ENCODE measurements at places on chromosomes 7 and 10. TPM values are rescaled to one million over a fixed set of nuclear protein-coding genes. Genes with fewer than 3 reads are reported as not detected.

Gene TMEM229A
- total RNA-seq, result not detected

Gene NEURL1
- total RNA-seq, result 0.63 TPM

DNA sequence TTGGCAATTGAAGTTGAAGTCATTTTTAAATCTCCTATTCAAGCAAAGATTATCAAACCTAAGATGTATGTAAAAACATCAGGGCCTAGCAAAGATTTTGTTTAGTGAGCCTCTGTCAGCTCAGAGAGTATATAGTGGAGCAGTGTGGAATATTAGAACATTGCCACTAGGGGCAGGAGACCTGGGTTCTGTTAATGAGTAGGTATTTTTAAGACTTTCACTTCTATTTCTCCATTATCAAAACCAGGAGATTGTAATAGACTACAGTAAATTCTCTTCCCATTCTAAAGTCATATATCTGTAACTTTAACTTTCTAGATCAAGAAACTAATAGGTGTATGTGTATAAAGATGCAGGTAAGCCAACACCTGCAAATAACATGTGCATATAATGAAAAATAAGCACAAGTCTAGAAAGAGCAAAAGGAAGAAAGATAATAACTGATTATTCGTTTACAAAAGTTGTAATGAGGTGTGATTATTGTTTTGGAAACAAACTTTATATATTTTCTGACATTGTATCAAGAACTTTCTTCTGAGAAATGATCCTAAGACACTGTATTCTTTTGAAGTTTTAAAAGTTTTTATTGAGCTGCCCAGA is 64.4 kb downstream of the KCND2 start:
- peak; percentile 20 for DNase-seq

DNA sequence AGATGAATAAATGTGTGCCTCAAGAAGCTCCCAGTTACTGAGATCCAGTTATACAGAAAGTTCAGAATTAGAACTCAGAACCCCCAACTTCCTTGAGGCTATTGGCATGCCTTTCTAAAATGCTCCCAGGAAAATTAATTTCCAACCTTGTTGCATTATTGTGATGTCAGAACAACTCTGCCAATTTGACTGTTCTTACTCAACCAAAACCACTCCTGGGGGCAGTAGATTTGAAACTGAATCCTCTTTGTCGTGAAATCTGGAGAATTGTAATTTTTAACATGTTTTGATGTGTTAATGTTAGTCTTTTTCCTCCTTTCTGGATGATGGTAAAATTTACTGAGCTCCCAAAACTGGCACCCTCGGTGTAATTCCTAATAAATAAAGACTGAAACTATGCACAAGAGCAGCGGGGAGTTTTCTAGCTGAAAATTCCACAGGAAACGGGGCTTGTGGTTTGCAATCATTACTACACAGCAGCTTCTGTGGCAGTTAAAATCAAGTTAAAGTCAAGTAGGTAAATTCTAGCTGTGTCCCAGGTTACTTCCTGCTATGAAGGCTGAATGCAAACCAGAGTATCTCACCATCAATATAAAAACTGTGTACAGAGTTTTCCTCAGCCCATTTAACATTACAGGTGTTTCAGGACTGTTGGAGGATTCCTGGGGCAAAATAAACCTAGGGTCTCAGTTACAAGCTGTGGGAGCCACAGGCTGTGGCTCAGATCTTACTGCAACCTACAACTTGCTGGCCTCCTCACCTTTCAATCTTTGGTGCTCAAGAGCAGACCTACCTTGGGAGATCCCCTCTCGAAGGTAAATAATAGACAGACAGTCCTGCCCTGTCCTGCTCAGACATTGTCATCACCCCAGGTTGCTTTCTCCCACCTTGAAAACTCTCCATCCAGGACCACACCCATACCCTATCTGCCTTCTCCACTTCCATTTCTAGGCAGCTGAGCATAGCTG is 156.3 kb upstream of the KMT2E start:
- no peak for DNase-seq

DNA sequence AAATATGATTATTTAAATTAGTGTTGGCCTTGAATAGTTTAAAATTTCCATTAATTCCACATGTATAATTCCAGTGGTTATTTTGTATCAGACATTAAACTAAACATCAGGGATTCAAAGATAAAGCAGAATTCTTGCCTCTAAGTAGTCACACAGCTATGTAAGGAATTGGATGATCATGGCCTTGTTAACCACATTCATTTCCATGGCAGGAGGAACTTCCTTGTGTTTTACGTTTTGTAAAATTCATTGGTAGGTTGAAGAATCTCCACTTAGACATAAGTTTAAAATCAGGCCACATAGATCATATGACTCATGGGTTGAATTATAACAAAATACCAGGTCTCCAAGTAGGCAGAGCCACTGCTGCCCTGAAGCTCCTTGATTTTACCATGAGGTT is 289.7 kb downstream of the PLXDC2 start:
- no peak for DNase-seq

GRCh38 chr10:99394256-99394655 is 36.2 kb downstream of the GOT1 start:
- no peak for DNase-seq

DNA sequence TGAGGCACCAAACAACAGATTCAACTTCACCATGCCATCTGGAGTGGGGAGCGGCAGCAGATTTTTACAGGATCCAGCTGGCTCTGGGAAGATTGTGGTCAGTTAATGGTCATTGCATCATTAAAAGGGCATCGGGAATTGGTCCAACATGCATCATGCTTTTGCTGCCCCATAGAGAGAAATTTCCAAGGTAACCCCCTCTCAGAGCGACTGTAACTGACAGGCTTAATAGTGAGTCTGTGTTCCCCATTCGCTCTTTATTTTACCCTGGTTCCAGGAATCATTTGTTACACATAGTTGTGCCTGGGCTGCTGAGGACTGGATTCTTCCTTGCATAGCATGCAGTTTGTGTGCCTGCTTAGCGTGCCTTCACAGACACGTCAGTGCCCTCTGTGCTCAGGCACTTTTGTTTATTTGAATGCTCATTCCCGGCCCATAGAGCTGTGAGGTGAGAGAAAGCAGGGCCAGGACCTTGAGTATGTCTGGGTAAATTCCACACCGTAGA is 49.9 kb downstream of the CDHR3 start:
- DNase-seq, result peak; percentile 27

- DNase-seq, result peak; percentile 58
These were observed 655.9 kb upstream of the IGFBP3 start for GRCh38 chr7:46576950-46577349.
